Astrocyte (in vitro differentiated cells and primary cell): ENCODE measurements at places on chromosomes 4 and X. TPM values are rescaled to one million over a fixed set of nuclear protein-coding genes. Genes with fewer than 3 reads are reported as not detected.
A peak's percentile ranks its signal among the peaks of the same experiment; 100 is the strongest.

DNA sequence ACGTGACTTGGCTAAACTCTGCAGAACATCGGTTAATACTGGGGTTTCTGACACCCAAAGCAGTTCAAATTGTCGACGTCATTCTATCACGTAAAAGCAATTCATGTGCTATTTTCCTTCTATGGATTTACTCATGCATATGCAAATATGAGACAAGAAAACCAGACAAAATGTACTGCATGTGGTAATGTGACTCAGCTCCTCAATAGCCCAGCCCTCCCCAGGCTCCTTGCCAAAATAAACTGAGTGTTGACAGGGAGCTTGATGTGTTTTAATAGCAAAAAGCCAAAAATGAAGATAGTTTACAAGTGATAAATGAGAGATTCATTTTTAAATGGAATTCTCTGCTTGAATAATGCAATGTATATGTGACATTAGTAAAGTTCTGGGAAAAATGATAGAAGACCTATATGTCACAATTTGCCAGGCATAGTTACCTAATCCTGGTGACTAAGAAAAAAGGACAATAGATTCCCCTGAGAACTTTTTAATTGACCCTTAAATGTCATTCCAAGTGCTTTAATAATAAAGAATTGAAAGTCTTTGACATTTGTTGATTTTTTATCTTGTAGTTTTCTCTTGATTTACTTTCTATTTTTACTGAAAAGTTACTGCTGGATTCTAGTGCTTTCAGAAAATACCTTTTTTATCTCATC, 1700.6 kb upstream of the TENM3 start:
- no peaks in the 10 kb centered on the region for H3K27me3 ChIP-seq
- DNase-seq = peak; percentile 98
- H3K4me3 ChIP-seq = no peak overlapping the region
- no peaks in the 10 kb centered on the region for H3K36me3 ChIP-seq
- peak overlapping the region; percentile 18 for H3K27ac ChIP-seq

DNA sequence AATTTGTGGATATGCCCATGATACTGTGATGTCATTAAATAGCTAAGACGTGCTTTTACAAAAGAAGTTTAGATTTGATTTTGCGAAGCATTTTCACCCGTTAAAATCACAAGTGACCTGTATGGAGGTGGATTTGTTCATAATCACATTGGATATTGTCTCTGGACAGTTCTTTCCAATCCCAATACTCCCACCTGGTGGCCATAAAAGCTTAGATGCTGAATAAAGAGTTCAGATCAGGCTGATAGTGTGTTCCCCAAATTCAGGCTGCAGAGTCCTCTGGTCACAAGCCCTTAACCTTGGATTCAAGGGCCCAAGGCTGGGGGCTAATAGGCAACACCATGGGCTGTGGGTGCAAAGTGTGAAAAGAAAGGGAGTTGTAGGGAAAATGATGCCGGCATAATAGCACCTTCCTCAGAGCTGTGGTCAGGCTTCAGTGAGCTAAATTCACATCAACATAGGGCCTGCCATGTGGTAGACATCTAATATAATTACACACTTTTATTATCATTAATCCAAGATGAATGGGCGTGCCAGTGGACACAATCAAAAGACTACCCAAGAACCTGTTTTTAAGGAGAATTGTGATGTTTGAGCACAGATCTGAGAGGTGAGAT, 28.1 kb downstream of the SMIM43 start:
- no peak overlapping the region for H3K27ac ChIP-seq
- H3K4me3 ChIP-seq = no peak overlapping the region
- no peaks in the 10 kb centered on the region for H3K36me3 ChIP-seq
- peak; percentile 32 for DNase-seq
- no peaks in the 10 kb centered on the region for H3K4me1 ChIP-seq

- H3K36me3 ChIP-seq = no peaks in the 10 kb centered on the region
- no peak overlapping the region for H3K4me3 ChIP-seq
These were observed 151.4 kb downstream of the CPEB2 start for GRCh38 chr4:15153662-15154061.

DNA sequence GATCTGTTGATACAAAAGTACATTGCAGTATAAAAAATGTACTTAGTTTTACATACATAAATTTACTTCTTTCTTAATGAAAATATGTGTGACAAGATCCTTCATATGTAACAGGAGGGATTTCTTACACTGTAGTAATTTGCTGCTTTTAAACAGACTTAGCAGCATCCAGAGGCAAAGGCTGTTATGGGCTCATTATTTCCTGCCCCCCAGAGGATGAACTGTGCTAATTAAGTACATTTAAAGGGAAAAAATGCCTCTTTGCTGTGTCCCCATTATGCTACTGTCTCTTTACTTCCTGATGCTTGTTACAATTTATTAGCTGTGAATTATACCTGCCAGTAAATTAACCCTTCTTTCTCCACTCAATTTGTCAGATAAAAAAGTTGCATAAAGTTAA, 47.1 kb downstream of the NDST3 start:
- no peak overlapping the region for H3K27ac ChIP-seq
- no peak for DNase-seq
- no peaks in the 10 kb centered on the region for H3K36me3 ChIP-seq
- no peak overlapping the region for H3K4me3 ChIP-seq
- H3K4me1 ChIP-seq = no peaks in the 10 kb centered on the region

DNA sequence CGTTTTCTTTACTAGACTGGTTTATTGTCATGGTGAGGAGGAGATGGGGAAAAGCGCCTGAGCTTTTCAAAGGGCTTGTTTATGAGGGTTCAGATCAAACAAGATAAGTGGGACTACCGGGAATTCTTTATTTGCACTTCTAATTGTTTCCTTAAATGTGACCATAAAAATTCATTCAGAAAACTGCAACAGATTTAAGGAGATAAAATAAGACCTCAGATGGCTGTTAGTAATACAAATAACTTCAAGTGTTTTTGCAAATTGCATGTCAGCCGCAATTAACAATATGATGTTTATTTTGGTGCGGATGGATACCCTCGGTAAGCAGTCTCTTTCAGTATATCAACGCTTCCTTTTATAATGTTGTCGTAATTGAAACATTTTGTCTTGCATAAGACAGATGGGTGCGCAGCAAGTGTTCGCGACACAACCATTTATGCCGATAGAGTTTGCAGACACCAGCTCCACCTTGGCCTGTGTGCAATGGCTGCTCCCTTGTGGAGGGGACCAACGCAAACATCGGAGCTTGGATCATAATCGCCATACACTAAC, 151.0 kb downstream of the C4orf33 start:
- no peaks in the 10 kb centered on the region for H3K4me1 ChIP-seq
- H3K27me3 ChIP-seq = no peaks in the 10 kb centered on the region
- no peak overlapping the region for H3K4me3 ChIP-seq
- no peak for DNase-seq
- H3K36me3 ChIP-seq = no peaks in the 10 kb centered on the region
- no peak overlapping the region for H3K27ac ChIP-seq

NWD2 gene
- total RNA-seq = not detected in 2 replicates

ZNF157 gene
- total RNA-seq = 0.17 and 0.54 TPM in 2 replicates

APOOL gene
- 15.9 and 18.2 TPM in 2 replicates for total RNA-seq

TMPRSS11D gene
- total RNA-seq = not detected in 2 replicates
